ENCODE measurements at places on chromosomes 3 and 15. TPM values are rescaled to one million over a fixed set of nuclear protein-coding genes. Genes with fewer than 3 reads are reported as not detected.

The WDR49 gene
- under 0.01 TPM for total RNA-seq

The CLRN1 gene
- total RNA-seq, result not detected

The HCLS1 gene
- total RNA-seq, result 43.8 TPM

The SNX33 gene
- 8.2 TPM for total RNA-seq

The OCA2 gene
- total RNA-seq, result not detected

The PLS1 gene
- 2.4 TPM for total RNA-seq

The GRM7 gene
- total RNA-seq, result not detected

The FAM3D gene
- total RNA-seq, result 0.27 TPM

The LRTM1 gene
- total RNA-seq, result not detected

The C3orf18 gene
- total RNA-seq, result 3.4 TPM
